ACHN (cell line): ENCODE measurements at places on chromosomes 12 and 14.

DNA sequence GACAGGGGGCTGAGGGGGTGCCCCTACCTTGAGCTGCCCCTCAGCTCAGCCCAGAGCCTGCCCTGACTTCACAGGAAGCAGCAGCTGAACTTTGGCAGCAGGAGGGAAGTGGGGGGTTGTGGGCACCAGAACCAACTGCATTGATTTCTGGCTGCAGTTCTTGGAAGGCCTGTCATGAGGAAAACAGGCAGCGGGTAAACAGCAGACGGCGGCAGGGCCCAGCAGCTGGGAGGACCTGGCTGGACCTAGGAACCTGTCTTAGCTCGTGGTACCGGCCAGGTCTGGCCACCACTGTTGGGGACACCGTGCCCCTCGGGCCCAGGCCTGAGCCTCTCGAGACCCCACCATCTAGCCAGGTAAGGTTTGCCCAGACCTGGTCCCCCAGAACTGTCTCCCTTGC, 154.2 kb upstream of the MYL2 start:
- DNase-seq: no peak

GRCh38 chr12:42124764-42125387, 19.8 kb downstream of the GXYLT1 start:
- peak; percentile 50 for DNase-seq

DNA sequence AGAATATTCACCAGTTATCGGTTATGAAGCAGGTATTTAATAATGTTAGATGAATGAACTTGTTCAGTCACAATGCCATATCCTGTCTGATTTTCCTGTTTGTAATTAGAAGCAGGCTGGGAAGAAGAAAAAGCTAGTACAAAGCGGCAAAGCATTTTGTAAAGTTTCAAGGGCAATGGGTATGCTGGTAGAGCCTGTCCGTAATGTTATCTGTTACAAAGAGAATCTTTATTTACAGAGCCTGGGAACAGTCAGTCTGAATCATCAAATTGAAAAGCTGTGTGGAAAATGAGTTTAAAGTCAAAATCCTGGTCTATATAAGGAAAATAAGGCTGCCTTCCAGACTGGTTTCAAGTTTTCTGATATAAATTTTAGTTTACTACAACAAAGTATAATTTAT, 40.5 kb downstream of the PARP11 start:
- DNase-seq: no peak

GRCh38 chr12:52206304-52207040, 14.7 kb upstream of the KRT80 start:
- DNase-seq: no peak

- peak; percentile 83 for DNase-seq
These were observed 213.5 kb upstream of the KRR1 start for GRCh38 chr12:75724928-75725312.

- no peak for DNase-seq
These were observed 16.6 kb downstream of the RAB3IP start for GRCh38 chr12:69755302-69755701.

- no peak for DNase-seq
These were observed 98.1 kb downstream of the GAS2L3 start for GRCh38 chr12:100671396-100672074.

DNA sequence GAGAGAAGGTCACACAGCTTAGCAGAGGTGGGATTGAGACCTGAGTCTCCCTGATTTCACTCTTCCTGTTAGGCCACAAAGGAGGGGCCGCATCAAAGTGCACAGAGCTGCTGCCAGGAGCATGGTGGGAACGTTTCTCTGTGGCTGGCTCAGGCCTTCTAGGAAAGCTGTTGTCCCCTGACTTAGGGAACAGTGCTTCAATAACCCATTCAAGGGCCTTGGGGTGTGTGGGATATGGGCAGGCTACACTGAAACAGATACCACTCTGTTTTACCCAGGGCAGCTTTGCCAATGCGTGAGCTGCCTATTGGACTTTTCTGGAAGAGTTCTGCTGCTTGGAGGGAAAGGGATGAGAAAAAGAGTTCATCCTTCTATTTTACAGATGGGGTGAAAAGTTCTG, 110.0 kb downstream of the ADCK1 start:
- no peak for DNase-seq

- DNase-seq: no peak
These were observed 13.0 kb downstream of the PAX9 start for GRCh38 chr14:36674659-36675058.

GRCh38 chr12:49111206-49111605, 559 bp upstream of the LMBR1L start:
- DNase-seq: peak; percentile 33

DNA sequence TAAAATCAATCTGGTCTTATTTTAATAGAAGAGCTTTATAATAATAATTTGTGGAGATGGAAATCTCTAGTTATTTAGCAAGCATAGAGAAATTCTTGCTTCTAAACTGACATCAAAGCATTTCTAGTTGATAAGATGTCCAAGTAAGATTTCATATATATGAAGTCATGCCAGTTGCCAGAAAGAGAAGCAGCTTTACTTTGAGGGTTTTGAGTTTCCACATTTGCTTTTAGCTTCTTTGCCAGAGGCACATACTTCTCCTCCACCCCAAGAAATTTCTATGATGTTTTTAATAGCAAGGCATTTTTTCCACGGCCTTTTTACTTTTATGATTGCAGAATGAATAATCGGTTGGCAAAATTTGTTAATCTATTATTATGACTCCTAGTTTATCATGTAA, 24.2 kb upstream of the YAF2 start:
- no peak for DNase-seq

- no peak for DNase-seq
These were observed 905 bp downstream of the ZNF84 start for GRCh38 chr12:133038118-133038709.

DNA sequence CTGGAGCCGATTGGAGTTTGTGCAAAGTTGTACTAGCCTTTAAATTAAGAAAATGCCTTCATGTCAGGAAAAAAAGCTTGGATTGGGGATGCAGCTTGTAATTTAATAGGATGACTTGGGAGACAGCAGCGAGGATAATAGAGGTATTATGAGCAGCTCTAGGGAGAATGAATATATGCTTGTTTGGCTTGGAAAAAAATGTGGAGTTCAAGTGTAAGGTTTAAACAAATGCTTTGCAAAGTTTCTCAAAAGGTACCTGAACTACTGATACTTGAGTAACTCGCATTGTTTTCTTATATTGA, 65.3 kb upstream of the RASSF3 start:
- DNase-seq: no peak

DNA sequence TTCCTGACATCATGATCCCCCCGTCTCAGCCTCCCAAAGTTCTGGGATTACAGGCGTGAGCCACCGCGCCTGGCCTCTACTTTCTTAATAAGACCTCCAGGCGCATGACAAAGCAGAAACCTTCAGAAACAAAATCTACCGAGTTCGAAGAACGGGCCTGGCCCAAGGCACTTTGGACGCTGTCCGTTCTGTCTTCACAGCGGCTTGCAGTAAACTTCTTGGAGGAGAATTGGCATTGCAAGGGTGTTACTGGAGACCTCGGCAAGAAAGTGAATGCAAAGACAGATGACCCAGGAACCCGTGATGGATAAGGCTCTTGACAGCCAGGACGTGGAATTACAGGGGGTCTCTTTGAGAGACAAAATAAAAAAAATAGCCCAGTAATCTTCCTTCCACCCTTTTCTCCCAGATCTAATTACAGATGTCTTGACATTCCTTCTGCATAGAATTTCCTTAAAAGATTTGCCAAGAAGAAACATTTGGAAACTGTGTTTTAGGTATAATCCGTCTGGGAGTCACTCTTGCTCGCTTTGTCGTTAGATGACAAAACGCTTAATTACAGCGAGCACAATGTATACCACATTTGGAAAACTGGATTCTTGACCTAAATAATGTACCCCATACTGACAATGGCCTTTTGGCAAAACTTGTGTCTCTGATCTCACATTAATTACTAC, 83.2 kb upstream of the TBX3 start:
- no peak for DNase-seq

- no peak for DNase-seq
These were observed 90.9 kb downstream of the TRAFD1 start for GRCh38 chr12:112216223-112216622.

DNA sequence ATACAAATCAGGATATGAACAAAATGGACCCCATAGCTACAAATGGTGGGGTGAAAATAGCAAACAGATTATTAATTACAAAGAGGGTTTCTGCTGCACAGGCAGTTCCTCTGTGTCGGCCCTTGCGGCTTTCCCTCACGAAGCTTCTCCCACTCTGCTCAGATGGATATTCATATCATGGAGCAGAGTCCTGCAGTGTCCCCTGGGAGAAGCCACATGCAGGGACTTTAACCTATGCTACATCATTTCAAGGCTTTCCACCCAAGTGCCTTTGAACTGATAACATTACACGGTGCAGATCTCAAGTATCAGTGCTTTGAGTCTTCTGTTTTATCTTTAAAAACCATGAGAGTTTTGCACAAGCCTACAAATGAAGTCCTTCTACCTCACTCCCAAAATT, 229.1 kb downstream of the PPM1H start:
- no peak for DNase-seq

DNA sequence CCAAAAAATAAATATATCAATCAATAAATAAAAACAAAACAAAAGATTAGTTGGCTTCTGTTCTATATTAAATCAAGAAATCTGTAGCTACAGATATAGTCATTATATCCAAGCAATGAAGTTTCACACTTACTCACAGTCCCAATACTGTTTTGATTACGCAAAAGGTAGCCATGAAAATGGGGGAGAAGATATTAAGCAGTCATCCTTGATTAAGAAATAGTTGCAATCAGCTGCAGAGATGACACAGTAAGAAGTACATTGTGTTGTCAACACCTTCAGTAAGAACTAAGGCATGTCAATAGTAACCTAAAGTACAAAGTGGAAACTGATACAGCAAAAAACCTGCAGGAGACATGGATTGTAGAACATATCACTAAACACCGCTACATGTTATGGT, 11.0 kb upstream of the RHOJ start:
- DNase-seq: no peak

DNA sequence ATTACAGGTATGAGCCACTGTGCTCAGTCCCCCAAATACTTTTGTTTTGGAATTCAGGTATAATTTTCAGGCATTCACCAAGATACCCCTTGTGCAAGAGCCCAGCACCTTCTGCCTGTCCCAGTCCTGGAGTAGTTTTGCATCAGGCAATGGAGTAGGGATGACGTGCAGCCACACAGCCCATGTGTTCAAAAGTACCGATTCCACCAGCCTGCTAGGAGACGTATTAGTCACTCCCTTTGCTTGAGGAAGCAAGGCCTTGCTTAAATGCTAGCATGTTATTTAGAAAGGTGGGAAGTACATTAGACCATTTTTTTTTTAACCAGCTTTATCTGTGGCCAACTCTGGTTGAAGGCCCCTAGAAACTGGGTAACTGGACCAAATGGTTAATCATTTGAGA, 15.0 kb upstream of the GALNT16 start:
- no peak for DNase-seq

- DNase-seq: peak; percentile 98
These were observed 10.6 kb downstream of the PHLDA1 start for GRCh38 chr12:76020731-76021672.

GRCh38 chr12:101231636-101232035, 21.6 kb upstream of the SLC5A8 start:
- no peak for DNase-seq

- DNase-seq: no peak
These were observed 3.2 kb downstream of the PGF start for GRCh38 chr14:74952180-74952665.

- DNase-seq: no peak
These were observed 185.6 kb downstream of the TMEM117 start for GRCh38 chr12:44021471-44021971.

GRCh38 chr12:46369095-46369473, 3.5 kb downstream of the SLC38A2 start:
- DNase-seq: no peak

GRCh38 chr14:59630288-59630963, 53.8 kb upstream of the CCDC175 start:
- DNase-seq: no peak

DNA sequence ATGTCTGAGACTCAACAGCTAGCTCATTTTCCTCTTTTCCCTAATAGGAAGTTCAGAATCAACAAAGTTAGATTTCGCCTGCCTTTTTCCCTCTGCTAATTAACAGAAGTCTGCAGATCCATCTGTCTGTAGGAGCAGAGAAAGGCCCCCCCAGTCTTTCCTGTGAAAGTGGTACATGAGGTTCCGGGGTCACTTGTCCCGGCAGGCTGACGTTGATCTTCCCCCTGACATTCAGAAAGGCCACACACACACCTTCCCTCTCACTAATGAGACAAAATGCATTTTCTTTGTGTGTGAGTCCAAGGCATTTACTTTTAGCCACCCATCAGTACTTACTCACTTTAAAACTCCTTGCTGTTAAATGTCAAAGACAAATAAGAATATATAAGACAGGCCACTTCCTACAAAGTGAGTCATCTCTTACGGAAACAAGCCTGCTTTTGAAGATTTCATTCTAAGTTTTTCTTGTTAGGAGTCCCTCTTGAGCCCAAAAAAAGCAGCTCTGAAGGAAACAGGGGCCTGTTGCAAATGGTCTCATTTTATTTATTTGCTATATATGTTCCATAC, 138.7 kb downstream of the TTC7B start:
- no peak for DNase-seq
